DMS 273 treated with DMSO at 0.1 percent for 48 hours (cell line): ENCODE measurements at places on chromosomes 6 and 20.

GRCh38 chr20:57957411-57958049, 247.7 kb upstream of the PMEPA1 start:
- DNase-seq: no peak

GRCh38 chr6:4420160-4420865, 284.9 kb upstream of the ECI2 start:
- no peak for DNase-seq

DNA sequence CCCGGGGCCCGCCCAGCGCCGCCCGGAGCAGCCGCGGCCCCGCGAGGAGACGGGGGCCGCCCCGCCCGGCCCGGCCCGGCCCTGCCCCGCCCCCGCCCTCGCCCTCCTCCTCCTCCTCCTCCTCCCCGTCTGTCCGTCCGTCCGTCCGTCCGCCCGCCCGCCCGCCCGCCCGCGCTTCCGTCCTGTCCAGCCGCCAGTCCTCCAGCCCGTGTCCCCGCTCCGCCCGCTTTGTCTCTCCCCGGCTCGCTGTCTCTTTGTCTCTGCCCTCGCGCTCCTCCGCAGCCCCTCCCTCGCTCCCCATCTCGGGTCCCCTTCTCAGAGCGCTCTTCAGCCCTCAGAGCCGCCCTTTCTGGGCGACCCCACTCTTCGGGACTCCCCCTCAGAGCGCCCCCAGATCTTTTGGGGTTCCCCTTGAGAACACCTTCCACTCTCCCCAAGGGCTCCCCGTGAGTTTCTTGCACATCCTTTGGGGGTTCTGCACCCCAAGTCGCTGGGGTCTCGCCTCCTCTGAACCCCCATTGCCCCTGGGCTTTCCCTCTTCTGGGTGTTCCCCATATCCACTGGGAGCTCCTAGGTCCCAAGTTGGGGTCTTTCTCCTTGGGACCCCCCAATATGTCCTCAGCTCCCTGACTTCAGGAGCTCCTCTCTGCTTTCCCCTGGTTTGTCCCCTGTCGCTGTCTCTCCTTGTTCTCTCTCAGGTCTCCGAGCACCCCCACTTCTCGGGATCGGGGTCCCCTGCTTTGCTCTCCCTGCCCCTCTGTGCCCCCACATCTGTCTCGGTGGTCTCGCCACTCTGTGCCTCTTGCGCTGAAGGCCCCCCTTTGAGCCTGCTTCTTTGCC, 79.5 kb upstream of the MYL9 start:
- DNase-seq: peak; percentile 12

DNA sequence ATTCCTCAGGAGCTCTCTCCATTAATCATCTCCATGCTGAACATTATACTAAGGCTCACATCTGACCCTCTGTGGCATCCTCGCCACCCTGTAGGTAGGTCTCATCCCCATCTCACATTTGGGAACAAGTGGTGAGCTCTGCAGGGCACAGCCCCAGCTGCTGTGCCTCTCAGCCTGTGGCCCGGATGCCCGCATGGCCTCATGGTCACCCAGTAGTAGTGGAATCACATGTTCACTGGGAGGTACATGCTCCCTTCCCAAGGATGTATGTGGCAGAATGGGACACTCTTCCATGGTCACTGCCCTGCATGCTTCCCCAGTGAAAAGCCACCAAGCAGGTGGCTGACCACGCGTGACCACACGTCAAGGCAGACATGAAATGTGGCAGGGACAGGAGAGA, 26.3 kb upstream of the APMAP start:
- DNase-seq: no peak

DNA sequence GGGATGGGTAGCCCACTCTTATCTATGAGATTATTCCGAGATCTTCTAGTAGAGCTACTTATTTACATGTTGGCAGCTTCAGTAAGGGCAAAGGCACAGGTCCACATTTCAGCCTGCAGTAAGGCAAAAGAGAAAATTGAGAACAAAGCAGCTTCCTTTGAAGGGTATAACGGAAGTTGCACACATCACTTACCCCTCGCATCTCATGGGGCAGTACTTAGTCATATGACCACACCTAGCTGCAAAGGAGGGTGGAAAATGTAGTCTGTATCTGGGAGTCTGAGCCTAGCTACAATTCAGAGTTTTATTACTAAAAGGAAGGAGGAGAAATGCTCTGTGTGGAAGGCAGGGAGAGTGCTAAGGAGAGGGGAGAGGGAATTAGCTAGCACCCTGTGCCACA, 29.7 kb downstream of the SPACA1 start:
- no peak for DNase-seq

- DNase-seq: no peak
These were observed 33.2 kb downstream of the RNF144B start for GRCh38 chr6:18420328-18420727.

- no peak for DNase-seq
These were observed 41.0 kb downstream of the ZNF292 start for GRCh38 chr6:87196275-87196842.

DNA sequence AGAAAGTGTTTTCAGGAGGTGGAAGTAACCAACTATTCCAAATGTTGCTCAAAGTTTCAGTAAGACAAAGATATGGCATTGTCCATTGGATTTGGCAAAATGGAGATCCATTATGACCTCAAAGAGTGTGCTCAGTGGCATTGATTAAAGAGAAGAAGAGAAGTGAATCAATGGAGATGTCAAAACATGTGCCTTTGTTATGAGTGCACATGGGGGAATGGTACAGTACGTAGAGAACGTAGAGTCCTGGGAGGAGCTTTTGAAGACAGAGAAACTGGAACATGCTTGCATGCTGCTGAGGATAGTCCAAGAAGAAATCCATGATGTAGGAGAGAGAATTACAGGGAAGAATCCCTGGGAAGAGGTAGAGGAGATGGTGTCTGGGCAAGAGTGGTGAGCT, 42.0 kb upstream of the PAX1 start:
- DNase-seq: no peak

- no peak for DNase-seq
These were observed 129.0 kb upstream of the SGK1 start for GRCh38 chr6:134446896-134447295.

- no peak for DNase-seq
These were observed 62.0 kb upstream of the SMLR1 start for GRCh38 chr6:130765181-130765727.

- no peak for DNase-seq
These were observed 188.2 kb downstream of the CDKAL1 start for GRCh38 chr6:20722455-20722854.
